ENCODE measurements at places on chromosomes 4 and X.

DNA sequence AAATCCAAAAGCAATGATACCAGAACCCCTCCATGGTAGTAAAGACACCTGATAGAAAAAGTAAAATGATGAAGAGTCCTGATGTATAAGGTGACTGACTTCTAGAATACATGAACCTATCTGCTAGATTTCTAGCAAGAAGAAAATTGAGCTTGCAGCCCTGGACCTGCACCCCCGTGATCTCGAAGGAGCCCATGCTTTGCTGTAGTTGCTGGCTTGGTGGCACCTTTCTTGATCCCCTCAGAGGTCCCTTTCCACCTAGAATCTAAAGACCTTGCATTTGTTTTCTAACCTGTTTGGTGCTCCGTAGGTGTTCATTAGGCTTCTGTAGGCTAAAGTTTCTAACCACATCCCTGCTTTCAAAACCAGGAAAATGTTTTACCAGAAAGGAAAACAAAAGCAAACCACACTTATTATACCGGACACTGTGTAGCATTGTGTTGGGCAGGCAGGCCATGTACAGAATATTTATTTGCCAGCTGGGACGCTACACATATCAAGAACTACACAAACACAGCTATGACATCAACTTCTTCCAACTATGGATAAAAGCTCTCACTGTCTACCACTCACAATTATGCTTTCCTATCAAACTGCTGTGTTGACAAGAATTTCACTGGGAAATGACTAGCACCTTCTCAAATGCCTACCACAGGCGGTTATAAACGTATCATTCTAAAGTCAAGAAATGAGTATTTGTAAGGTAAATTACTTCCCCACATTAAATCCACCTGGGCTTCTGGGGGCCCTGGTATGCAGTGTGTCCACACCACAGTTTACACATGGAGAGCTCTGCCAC is 316.2 kb downstream of the UNC5C start:
- DNase-seq = no peak

DNA sequence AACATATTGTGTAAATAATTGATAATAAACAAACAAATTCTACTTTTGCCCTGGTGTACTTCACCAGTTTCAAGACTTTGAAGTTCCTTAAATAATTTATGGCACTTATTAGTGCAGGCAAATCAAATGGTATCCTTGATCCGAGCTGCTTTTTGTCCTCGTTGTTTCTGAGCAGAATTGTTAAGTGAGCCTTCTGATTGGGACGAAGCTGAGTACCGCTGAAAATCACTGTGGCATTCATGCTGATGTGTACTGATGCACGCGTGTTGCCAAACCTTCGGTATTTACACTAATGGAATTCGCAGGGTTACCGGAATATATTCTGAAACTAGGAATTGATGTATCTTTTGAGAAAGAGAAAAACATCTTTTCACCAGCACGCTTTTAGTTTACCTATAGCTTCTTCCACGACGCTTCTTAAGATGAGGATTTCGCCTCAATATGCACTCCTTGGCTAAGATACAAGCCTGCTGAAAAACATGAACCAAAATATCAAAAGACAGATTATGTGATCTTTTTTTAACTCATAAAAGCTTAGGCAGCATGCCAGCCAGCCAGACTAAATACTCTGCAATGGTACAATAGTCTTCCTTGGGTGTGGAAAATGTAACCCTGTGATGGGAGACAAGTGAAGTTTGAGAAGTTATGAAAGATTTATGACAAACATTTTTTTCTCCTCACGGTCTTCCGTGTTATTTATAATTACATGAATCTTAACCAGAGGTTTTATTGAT is 48.9 kb upstream of the TENM3 start:
- no peak for DNase-seq

DNA sequence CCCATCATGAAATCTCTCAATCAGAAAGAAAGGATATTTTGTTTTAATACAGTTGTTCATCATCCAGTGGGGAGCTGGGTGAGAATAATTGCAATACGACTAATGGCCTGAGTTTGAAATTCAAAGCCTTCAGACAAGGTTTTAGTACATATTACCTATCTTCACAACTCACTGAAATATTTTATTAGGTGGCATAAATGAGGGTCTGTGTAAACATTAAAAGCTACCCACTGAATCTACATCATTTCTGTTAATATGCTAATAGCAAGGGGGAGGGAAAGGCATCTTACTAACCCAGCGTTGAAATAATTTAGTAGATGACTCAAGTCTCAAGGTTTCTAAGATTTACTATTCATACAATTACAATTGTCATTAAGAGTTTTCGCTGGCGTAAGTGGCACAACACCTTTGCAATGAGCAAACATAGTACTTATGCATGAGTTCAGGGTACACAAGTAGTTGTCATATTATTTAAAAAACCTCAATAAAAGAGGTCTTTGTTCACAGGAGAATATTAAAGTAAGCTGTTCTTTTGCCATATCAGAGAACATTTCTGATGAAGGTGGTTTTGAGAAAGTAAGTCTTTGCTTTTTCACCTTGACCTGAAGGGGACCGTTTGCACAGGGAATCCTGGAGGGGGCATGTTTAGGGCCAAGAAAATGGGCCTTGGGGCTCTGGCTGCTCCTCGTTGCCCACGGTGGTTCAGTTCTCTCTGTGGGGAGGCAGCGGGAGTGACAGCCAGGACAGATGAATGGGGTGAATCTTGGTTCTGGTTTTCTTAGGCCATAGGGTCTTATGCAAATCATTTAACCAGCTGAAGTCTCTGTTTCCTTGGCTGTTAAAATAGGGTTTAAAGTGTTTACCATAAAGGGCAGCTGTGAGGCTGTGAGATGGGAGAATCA is 4.5 kb upstream of the RHOH start:
- no peak for DNase-seq

- DNase-seq = no peak
These were observed 64.0 kb upstream of the ACSL1 start for GRCh38 chr4:184889666-184890335.

GRCh38 chr4:92760433-92760832 is 456.7 kb downstream of the GRID2 start:
- DNase-seq = no peak

DNA sequence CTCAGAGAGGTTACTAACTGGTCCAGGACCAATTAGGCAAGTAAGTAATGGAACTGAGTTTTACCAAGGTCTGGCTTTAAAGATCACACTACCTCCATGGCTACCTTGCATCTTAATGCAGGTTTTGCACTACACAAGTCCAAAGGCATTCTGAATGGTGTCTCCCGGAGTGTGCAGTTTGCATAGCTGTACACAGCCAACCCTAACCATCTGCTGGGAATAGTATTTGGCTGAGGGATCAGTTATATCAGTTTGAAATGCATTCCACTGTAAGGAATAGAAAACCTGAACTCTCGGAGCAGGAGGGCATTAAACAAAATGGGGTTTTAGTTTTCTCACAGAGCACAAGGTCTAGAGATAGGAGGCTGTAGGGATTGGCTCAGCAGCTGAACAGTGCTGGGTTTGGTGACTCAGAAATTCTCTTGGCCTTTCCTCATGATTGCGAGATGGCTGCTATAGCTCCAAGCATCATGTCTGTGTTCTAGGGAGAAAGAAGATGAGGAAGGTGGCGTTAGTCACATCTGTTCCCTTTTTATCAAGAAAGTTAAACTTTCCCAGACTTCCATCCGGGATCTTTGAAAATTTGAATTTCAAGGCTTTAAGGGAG is 177.1 kb downstream of the NHS start:
- DNase-seq = no peak

GRCh38 chrX:13081395-13082205 is 37.2 kb upstream of the FAM9C start:
- DNase-seq = no peak

- no peak for DNase-seq
These were observed 2.7 kb upstream of the HCCS start for GRCh38 chrX:11108253-11108941.

Data from stimulated activated CD4-positive, alpha-beta T cell treated with anti-CD3 and anti-CD28 coated beads, Interleukin-1b, Interleukin-23, amount 100 ng/mL, for 1 hour (primary cell).